ENCODE measurements at places on chromosomes 7 and 10.
A peak's percentile ranks its signal among the peaks of the same experiment; 100 is the strongest.

GRCh38 chr7:70313271-70313670 lies 715.0 kb downstream of the AUTS2 start:
- no peak for DNase-seq

GRCh38 chr10:123909426-123909825 lies 17.8 kb upstream of the CPXM2 start:
- DNase-seq, result no peak

DNA sequence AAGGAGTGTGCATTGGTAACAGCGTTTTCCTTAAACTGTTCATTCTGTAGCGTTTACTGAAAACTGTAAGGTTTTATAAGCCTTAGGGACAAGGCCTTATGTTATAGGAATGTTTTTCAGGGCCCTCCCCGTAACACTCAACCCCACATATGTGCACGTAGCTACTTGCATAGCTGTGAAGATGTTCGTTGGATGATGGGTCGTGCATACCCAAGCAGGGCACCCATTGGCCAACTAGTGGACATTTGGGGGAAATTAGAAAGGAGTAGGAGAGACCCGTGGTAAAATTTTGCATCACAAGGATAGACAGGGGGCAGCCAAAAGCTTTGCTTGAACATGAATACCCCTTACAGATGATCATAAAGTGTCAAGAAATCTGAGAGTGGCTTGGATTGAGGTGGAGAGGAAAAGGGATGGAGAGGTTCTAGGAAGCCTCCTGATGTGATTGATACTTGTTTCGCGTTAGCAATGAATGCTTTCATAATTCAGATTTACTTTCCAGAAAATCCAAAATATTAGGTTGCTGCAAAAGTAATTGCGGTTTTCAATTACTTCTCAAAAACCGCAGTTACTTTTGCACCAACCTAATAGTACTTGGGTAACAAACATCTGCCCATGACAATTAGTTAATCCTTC lies 878 bp downstream of the SEC61A2 start:
- DNase-seq, result peak; percentile 84

- no peak for DNase-seq
These were observed 7.6 kb upstream of the TMEM248 start for GRCh38 chr7:66913118-66914037.

GRCh38 chr7:82049442-82049841 lies 279.6 kb upstream of the HGF start:
- DNase-seq, result peak; percentile 40

DNA sequence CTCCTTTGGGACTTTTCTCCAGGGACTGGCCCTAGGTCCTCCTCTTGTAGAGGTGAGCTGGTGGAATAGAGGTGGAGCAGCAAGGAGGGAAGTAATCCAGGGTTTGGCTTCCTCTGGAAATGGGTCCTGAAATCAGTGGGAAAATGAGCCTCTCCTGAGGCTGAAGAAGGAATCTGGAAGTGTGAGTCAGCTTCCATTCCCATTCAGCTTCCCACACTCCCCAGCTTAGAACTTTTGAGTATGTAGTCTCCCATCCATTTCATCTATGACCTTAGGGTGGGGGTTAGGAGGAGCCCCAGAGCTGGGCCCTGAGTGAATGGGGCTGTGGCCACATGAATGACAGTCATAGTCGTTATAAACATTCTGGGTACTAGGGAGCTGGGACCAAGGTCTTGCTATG lies 17.7 kb downstream of the LDB1 start:
- no peak for DNase-seq

DNA sequence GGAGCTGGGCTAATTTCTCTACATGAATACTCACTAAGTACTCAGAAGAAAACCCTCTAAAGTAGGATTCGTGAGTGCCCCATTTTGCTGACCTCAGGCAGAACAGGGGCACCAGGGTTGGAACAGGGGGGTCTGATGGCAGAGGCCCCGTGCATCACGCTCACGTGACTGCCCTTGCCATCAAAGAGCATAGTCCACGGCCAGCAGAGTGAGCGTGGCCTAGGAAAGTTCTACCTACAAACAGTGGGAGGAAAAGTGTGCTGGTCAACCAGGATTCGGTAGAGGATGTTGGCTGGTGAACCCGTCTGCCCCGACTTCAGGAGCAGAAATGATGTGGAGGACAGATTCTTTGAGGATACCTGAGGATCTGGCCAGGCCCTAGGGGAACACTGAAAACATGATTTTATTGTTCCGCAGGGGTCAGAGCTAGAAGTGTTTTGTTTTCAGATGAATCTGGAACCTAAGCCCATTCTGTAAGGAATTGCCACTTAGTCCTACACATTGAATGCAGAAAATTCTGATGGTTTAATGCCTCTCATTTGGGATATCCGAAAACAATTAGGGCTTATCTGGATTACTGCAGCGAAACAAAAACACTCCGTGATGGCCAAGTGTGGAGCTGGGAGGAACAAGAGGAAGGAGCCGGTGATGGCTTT lies 138.8 kb upstream of the SHH start:
- no peak for DNase-seq

GRCh38 chr10:49560526-49560925 lies 21.6 kb upstream of the ERCC6 start:
- no peak for DNase-seq

- no peak for DNase-seq
These were observed 118.2 kb downstream of the CACNA2D1 start for GRCh38 chr7:82325416-82325815.

DNA sequence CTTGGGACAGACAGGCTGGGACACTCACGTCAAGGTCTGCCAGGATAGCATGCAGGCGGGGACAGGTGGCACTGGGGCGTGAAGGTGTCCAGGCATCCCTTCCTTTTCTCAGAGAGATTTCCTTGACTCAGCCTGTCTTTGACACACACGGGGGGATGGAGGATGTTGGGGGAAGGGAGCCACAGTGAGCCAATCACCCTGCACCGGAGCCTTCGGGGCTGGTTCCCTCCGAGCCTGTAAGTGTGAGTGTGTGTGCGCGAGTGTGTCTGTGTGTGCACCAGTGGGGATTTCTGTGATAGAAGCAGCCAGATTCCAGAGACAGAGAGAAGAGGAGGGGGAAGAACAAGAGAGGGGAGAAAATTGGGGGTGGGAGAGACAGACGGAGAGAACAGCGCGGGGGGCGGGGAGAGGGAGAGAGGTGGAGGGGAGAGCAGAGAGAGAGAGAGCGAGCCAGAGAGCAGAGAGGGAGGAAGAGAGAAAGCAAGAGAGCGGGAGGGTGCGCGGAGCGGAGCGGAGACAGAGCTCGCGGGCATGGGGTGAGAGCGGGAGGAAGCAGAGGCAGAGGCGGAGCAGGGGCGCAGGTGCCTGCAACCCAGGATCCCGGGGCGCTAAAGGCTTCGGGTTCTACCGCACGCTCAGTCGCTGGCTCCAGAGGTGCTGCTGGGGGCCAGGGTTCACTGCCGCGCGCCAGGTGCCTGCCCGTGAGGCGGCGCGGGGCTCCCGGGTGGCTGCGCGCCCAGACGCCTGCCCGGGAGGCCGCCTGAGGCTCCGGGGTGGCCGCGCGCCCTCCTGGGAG lies 466 bp upstream of the GPR26 start:
- no peak for DNase-seq

DNA sequence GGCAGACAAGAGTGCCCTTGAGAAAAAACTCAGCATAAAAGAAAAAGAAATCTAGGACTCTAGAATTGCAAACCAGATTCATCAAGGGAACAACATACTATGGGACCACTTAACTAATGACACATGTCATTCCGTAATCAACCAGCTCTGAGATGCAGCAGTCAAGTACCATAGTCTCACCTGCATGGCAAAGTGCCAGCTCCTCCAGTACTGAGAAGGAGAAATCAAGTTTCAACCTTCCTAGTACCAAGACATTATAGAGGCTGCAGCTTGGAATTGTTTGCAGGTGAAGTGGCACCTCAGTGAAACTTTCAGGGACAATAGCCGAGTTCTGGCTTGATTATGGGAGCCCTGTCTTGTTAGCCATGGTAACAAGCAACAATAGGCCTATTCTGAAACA lies 11.5 kb downstream of the STEAP1 start:
- no peak for DNase-seq

DNA sequence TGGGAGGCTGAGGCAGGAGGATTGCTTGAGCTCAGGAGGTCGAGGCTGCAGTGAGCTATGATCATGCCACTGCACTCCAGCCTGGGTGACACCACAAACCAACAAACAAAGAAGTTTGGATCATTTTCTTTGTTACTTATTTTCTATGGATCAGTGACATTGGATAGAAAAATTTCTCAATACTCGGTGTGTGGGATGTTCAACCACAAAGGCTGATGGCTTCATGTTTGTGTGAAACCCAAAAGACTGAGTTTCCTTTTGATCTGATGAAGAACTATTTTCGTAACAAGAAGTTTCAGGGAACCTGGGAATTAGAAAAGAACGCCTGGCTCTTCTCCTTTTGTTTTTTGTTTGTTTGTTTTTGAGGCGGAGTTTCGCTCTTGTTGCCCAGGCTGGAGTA lies 104.0 kb downstream of the HOXA1 start:
- no peak for DNase-seq

DNA sequence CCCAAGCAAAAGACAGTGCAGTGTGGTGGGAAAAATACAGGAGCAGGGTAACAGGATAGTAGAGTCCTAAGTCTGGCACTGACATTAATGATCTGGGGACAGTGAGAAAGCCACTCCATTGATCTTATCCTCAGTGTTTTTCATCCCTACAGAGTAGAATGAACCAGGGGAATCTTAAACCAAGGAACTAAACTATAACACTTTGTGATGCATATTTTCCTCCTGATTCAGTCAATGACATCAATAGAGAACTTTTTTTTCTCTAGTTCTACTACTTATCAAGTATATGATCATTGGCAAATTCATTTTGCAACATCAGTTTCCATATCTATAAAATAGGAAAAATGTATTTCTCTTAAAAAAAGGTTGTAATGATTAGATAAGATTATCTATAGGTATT lies 151.1 kb downstream of the TMEM26 start:
- DNase-seq, result no peak

DNA sequence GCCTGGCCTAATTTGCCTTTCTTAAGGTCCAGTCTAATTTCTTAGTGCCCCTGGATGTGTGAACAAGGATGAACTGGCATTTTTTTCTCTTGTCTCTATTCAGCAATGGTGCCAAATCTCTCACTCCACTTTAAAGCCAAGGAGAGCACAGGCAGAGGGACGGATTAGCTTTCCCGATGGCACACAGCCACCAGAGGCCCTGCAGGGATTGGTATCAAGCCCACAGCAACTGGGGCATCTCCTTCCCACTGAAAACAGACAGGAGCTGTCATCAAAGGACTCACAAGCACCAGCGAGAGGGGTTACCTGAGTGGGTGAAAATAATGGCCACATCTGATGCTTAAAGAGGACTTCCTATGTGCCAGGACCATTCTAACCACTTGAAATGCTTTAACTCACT lies 83.1 kb downstream of the ITIH5 start:
- DNase-seq, result no peak

- no peak for DNase-seq
These were observed 39.9 kb upstream of the AGK start for GRCh38 chr7:141511316-141511675.

DNA sequence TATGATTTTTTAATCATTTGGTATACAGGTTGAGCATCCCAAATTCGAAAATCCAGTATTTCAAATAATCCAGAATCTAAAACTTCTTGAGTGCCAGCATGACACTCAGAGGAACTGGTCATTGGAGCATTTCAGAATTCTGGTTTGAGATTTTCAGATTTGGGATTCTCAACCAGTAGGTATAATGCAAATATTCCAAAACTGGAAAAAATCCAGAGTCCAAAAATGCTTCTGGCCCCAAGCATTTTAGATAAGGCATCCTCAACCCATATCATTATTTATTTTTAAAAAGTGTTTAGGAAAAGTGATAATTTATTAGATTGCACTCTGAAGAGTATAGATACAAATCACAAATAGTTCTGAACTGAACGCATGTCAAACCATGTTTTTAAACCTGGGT lies 120.7 kb downstream of the VPS50 start:
- DNase-seq, result no peak

DNA sequence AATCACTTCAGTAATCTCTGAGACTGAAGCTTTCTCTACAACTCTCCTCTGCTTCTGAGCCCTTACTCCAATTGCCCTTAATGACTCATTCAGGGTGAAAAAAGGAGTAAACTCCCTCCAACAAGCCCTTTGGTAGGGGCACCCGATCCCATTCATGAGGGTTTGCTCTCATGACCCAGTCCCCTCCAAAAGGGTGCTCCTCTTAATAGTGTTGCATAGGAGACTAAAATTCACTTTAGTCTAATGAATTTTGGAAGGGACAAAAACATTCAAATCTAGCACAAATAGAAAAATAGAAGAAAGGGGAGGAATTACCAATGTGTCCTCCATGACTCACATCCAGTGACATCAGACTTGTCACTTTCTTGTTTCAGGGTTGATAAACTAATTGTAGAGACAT lies 66.2 kb upstream of the CCNY start:
- no peak for DNase-seq

GRCh38 chr7:84682543-84682942 lies 488.0 kb upstream of the SEMA3A start:
- DNase-seq, result no peak

DNA sequence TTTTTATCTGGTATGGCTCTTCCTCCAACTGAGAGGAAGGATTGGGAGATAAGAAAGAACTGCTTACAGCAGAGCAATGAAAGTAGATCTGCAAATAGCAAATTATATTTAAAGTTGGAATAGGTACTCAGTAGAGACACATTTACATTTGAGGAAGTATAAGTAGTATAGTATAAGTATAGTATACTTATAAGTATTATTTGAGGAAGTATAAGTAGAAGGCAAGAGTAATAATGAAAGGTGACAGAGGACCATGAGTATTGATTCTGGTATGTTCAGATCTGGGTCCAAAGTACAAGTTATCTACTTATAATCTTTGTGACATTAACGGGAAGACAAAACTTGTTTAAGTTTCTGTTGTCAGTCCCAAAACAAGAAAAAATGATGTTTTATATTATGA lies 527.6 kb upstream of the SORCS1 start:
- DNase-seq, result no peak

DNA sequence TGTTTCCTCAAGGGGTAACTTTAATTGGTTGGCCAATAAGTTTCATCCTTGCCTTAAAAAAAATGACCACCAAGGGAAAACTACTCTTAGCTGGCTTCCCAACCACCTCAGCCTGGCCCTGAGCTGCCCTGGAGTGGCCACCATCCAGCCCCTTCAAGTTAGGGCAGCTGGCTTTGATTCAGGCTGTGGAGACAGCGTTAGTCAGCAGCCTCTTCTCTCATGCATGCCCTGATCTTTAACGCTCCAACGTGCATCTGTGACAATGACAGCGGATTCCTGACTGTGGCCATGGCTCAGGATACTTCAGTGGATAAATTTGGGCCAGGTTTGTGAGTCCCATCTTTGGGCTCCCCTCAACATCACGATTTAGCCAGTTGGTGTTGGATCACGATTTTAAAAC lies 111.6 kb downstream of the RBM20 start:
- no peak for DNase-seq

GRCh38 chr10:96740579-96741281 lies 20.4 kb upstream of the PIK3AP1 start:
- peak; percentile 64 for DNase-seq

GRCh38 chr7:77571801-77572200 lies 34.7 kb downstream of the PTPN12 start:
- no peak for DNase-seq

GRCh38 chr7:116955801-116956476 lies 2.6 kb downstream of the ST7 start:
- DNase-seq, result peak; percentile 34

Measured in pons (tissue), 1 donor.